ENCODE measurements at places on chromosomes 2 and 18.

DNA sequence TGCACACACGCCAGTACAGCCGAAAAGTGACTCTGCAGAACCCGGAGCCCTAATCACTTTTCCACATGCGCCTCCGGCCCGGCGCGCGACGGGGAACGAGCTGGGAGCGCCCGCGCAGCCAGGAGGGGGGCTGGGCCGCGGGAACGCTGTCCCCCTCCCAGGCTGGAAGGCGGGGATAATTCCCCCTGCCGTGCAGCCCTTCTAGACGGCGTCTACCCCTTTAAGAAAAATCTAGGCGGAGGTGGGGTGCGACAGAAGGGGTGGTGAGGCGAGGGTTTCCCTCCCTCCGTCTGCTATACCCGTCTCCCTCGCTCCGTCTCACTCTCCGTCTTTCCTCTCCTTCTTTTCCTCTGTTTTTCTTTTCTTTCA lies 2.4 kb downstream of the CYP26B1 start:
- H3K27ac ChIP-seq, result no peak overlapping the region
- peaks cover 90% of the 10 kb centered on the region for H3K27me3 ChIP-seq
- no peaks in the 10 kb centered on the region for H3K36me3 ChIP-seq
- peak overlapping the region; percentile 37 for H3K4me3 ChIP-seq
- peaks cover 7% of the 10 kb centered on the region for H3K4me1 ChIP-seq

- no peaks in the 10 kb centered on the region for H3K4me1 ChIP-seq
- no peaks in the 10 kb centered on the region for H3K27me3 ChIP-seq
- H3K4me3 ChIP-seq, result no peak overlapping the region
- H3K36me3 ChIP-seq, result peaks cover 5% of the 10 kb centered on the region
- H3K27ac ChIP-seq, result no peak overlapping the region
Measured at GRCh38 chr2:15363142-15363541, 198.0 kb downstream of the NBAS start.

GRCh38 chr2:95578539-95578938 lies 13.3 kb upstream of the TRIM43 start:
- H3K36me3 ChIP-seq, result no peaks in the 10 kb centered on the region
- no peak overlapping the region for H3K27ac ChIP-seq
- no peak for DNase-seq

- H3K4me3 ChIP-seq, result no peak overlapping the region
- H3K27me3 ChIP-seq, result no peaks in the 10 kb centered on the region
- no peaks in the 10 kb centered on the region for H3K4me1 ChIP-seq
- DNase-seq, result no peak
- H3K27ac ChIP-seq, result no peak overlapping the region
- no peaks in the 10 kb centered on the region for H3K36me3 ChIP-seq
Measured at GRCh38 chr2:167862296-167862695, 385.1 kb downstream of the STK39 start.

- no peaks in the 10 kb centered on the region for H3K27me3 ChIP-seq
- no peak for DNase-seq
- H3K4me3 ChIP-seq, result no peak overlapping the region
- H3K4me1 ChIP-seq, result no peaks in the 10 kb centered on the region
- no peak overlapping the region for H3K27ac ChIP-seq
Measured at GRCh38 chr2:204850581-204850980, 305.3 kb downstream of the PARD3B start.

- peaks cover 39% of the 10 kb centered on the region for H3K36me3 ChIP-seq
- no peaks in the 10 kb centered on the region for H3K27me3 ChIP-seq
- H3K4me3 ChIP-seq, result no peak overlapping the region
- no peaks in the 10 kb centered on the region for H3K4me1 ChIP-seq
- no peak overlapping the region for H3K27ac ChIP-seq
Measured at GRCh38 chr2:229901819-229902218, 20.0 kb downstream of the TRIP12 start.

GRCh38 chr2:149070681-149071320 lies 32.3 kb downstream of the LYPD6B start:
- H3K27me3 ChIP-seq, result no peaks in the 10 kb centered on the region
- H3K27ac ChIP-seq, result no peak overlapping the region
- H3K36me3 ChIP-seq, result no peaks in the 10 kb centered on the region
- no peak for DNase-seq
- no peak overlapping the region for H3K4me3 ChIP-seq

- no peaks in the 10 kb centered on the region for H3K27me3 ChIP-seq
- H3K4me3 ChIP-seq, result no peak overlapping the region
- no peaks in the 10 kb centered on the region for H3K36me3 ChIP-seq
Measured at GRCh38 chr2:13284688-13285087, 568.0 kb downstream of the TRIB2 start.

- H3K4me1 ChIP-seq, result no peaks in the 10 kb centered on the region
- DNase-seq, result no peak
- H3K27me3 ChIP-seq, result no peaks in the 10 kb centered on the region
Measured at GRCh38 chr2:54054271-54054670, 61.1 kb upstream of the ACYP2 start.

GRCh38 chr2:180715044-180715443 lies 265.4 kb upstream of the UBE2E3 start:
- no peaks in the 10 kb centered on the region for H3K36me3 ChIP-seq
- no peaks in the 10 kb centered on the region for H3K4me1 ChIP-seq
- H3K27ac ChIP-seq, result no peak overlapping the region
- no peaks in the 10 kb centered on the region for H3K27me3 ChIP-seq
- H3K4me3 ChIP-seq, result no peak overlapping the region
- DNase-seq, result no peak

DNA sequence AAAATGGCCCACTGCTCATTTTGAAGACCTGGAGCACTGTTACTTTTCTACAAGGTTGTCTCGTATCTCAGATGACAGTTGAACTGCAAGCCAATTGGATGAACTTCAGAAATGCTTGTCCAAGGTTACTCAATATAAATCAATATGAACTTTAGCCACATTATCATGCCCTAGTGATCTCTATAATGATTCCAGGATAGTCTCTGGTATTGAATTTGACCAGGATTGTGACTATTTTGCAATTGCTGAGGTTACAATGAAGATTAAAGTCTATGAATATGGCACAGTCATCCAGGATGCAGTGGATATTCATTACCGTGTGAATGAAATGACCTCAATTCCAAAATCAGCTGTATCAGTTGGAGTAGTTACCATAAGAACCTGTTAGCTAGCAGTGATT lies 196.0 kb upstream of the RAB12 start:
- no peaks in the 10 kb centered on the region for H3K4me1 ChIP-seq
- DNase-seq, result no peak
- H3K36me3 ChIP-seq, result no peaks in the 10 kb centered on the region

DNA sequence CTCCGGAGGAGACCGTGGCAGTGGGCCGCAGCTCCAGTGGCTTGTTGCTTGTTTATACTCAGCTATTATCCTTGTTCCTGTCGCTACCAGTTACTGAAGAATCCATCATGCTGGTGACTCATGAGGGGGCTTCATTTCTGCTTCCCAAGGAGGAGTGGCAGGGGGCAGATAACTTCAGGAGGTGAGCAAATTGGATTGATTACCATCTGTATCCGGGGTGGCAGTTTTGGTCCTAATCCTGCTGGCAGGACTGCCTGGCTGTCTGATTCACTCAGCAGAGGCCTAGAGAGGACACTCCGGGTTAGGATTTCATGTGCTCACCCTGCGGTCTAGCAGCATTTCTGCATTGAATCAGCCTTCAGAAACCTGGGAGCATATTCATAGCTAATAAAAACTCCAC lies 230.0 kb downstream of the ACTR3 start:
- no peak for DNase-seq
- H3K36me3 ChIP-seq, result no peaks in the 10 kb centered on the region
- no peaks in the 10 kb centered on the region for H3K4me1 ChIP-seq
- no peak overlapping the region for H3K27ac ChIP-seq

- no peaks in the 10 kb centered on the region for H3K27me3 ChIP-seq
- no peaks in the 10 kb centered on the region for H3K36me3 ChIP-seq
- no peak for DNase-seq
- no peak overlapping the region for H3K27ac ChIP-seq
- H3K4me1 ChIP-seq, result no peaks in the 10 kb centered on the region
Measured at GRCh38 chr2:37529830-37530415, 141.5 kb downstream of the CDC42EP3 start.

DNA sequence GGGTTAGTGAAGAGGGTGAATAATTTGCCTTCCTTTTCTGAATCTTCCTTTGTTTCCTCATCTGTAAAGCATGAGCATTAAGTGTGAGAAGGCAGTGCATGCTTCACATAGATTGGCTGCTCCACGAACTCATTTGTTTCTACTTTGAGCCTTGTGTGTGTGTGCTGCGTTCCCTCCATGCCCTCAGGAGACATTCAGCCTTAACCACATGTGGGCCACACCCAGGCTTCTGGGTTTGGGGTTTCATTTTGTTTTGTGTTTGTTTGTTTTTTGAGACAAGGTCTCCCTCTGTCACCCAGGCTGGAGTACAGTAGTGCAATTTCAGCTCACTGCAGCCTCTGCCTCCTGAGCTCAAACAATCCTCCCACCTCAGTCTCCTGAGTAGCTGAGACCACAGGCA lies 843.3 kb downstream of the GALR1 start:
- no peak overlapping the region for H3K27ac ChIP-seq
- H3K4me3 ChIP-seq, result no peak overlapping the region
- no peaks in the 10 kb centered on the region for H3K4me1 ChIP-seq
- no peaks in the 10 kb centered on the region for H3K27me3 ChIP-seq
- no peak for DNase-seq

GRCh38 chr2:65587779-65588178 lies 155.4 kb upstream of the SPRED2 start:
- H3K36me3 ChIP-seq, result no peaks in the 10 kb centered on the region
- no peak for DNase-seq

GRCh38 chr2:86176597-86176996 lies 18.7 kb downstream of the IMMT start:
- no peaks in the 10 kb centered on the region for H3K4me1 ChIP-seq
- no peak overlapping the region for H3K4me3 ChIP-seq
- H3K27me3 ChIP-seq, result no peaks in the 10 kb centered on the region
- no peak overlapping the region for H3K27ac ChIP-seq
- no peak for DNase-seq

DNA sequence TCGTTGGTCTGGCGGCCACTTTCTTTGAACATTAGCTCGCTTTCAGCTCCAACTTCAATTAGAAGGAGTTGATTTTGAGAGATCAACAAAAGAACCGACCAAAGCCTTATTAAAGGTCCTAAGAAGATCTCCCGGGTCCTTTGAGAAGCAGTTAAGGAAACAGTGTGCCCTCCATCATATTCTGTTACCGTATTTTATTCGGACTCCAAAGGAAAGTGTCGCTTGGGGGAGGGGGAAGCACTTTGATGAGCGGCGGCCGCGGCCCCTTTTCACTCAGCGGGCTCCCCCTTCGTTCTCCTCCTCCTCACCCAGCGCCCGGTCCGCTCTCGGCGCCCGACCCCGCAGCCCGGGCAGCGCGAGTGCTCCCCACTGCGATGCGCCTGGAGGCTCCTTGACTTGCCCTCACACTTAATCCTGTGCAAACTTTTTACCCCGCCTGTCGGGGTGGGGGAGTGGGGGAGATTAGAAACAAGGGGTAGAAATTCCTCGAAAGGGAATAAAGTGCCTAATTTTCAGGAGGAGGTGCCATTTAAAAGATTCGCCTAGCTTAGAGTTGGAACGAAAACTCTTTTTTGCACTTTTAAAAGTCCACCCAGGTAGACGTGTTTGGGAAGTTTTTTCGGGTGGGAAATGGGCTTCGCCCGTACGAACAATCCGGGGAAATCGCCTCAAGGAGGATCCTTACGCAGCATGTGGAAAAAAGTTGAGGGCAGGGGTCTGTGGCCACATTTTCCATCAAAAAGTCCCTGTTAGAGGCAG lies 1.2 kb upstream of the OTX1 start:
- peaks cover 67% of the 10 kb centered on the region for H3K4me1 ChIP-seq
- H3K4me3 ChIP-seq, result peak overlapping the region; percentile 74

DNA sequence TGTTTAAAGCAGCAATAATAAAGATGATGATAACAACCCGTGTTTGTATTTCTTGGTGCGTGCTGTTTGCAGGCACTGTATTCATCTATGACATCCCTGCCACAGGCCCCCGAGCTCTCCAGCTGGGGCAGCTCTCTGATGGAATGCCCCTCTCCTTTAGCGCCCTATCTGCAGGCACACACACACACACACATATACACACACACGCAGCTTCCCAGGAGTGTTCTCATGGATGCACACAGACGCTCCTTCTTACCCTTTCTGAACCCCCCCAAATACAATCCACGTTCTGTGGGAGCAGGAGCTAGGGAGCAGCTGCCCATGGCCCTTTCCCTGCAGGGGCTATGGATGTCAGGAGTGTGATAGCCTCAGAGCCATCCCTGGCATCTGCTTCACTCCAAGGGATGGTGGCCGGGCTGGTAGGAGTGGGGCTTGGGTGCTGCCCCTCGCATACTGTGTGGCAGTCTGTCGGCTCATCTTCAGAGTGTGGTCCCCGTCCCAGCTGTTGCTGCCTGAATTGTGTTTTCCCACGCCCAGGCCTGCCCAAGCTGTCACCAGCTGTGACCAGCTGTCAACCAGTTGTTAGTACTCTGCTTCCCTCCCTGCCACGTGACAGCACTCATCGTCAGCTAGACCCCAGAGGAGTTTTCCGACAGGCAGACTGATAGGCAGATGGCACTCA lies 50.8 kb upstream of the MYCN start:
- no peaks in the 10 kb centered on the region for H3K36me3 ChIP-seq
- H3K27ac ChIP-seq, result no peak overlapping the region
- no peaks in the 10 kb centered on the region for H3K27me3 ChIP-seq
- H3K4me1 ChIP-seq, result no peaks in the 10 kb centered on the region
- no peak overlapping the region for H3K4me3 ChIP-seq

DNA sequence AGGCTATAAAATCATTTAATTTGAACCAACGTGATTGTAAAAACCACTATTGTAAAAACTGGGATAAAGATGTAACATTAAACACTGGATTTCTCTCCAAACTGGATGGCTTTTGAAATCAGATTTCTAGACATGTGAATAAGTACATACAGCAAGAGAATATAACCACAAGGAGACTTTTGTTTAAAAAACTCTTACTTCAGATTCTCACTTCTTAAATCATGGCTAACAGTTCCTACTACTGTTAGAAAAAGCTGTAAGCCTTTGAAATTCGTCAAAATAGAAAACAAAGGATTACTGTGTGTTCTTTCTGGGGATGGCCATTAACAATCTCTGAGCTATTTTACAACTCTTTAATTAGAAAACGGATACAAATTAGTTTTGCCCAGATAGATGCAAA lies 39.4 kb upstream of the SH3BP4 start:
- no peak overlapping the region for H3K4me3 ChIP-seq
- H3K36me3 ChIP-seq, result no peaks in the 10 kb centered on the region
- no peak for DNase-seq
- H3K4me1 ChIP-seq, result no peaks in the 10 kb centered on the region

GRCh38 chr2:74872389-74872836 lies 38.5 kb downstream of the HK2 start:
- H3K4me1 ChIP-seq, result peaks cover 30% of the 10 kb centered on the region
- H3K27me3 ChIP-seq, result no peaks in the 10 kb centered on the region
- no peaks in the 10 kb centered on the region for H3K36me3 ChIP-seq
- no peak overlapping the region for H3K27ac ChIP-seq
- DNase-seq, result no peak

- H3K4me1 ChIP-seq, result peaks cover 2% of the 10 kb centered on the region
- H3K36me3 ChIP-seq, result no peaks in the 10 kb centered on the region
- no peak overlapping the region for H3K27ac ChIP-seq
- DNase-seq, result no peak
Measured at GRCh38 chr2:241559323-241560161, 997 bp downstream of the BOK start.
